ENCODE measurements at places on chromosomes 12 and 14.

GRCh38 chr14:89194376-89194775 is 222.7 kb downstream of the FOXN3 start:
- DNase-seq, result no peak

DNA sequence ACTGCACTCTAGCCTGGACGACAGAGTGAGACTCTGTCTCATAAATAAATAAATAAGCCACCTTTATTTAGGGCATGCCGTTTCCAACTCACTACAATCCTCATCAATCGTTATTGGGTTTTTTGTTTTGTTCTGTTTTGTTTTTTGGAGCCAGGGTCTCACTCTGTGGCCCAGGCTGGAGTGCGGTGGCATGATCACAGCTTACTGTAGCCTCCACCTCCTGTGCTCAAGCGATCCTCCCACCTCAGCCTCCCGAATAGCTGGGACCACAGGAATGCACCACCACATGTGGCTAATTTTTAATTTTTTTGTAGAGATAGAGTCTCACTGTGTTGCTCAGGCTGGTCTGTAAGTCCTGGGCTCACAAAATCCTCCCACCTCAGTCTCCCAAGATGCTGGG is 3.6 kb upstream of the ANAPC5 start:
- no peak for DNase-seq

GRCh38 chr14:69366761-69367160 is 31.3 kb downstream of the ERH start:
- no peak for DNase-seq

- no peak for DNase-seq
Measured at GRCh38 chr14:65753061-65753460, 340.5 kb downstream of the FUT8 start.

DNA sequence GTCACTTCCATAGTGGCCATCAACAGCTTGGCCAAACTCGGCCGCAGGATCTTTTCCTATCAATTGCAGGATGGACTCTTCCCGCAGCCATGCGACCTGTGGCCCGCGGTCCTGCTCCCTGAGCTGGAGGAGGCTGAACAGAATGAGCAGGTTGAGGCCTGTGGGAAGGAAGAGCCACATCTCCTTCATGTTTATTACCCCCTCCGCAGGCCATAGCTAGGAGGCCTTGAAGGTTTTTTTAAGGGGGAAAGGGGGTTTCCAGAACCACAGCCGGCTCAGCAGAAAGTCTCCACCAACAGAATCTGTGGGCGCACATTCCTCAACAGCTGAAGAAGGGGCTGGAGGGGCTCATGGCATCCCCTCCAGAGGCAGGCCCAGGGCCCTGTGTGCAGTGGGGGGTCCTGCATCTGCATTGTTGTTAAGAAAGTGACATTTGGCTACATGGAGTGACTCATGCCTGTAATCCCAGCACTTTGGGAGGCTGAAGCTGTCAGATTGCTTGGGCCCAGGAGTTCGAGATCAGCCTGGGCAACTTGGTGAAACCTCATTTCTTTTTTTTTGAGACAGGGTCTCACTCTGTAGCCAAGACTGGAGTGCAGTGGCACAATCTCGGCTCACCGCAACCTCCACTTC is 25.2 kb upstream of the PPP1R13B start:
- no peak for DNase-seq

DNA sequence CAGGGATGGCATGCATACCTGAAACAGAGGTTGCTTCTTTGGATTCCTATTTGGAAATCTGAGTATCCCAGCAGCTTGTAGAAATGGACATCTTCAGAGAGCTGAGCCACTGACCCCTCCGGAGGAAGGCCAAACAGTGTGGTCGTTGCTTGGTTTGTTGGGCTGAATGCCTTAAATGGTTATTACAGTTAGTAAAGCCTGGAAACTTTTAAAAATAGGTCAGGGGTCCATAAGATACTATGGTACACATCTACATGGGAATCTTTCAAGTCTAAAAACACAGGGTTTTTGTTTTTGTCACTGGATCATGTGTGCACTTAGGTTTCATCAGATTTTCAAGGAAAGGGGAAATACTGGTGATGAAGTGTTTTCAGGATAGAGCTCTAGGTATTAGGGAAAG is 7.7 kb downstream of the DYRK2 start:
- no peak for DNase-seq

DNA sequence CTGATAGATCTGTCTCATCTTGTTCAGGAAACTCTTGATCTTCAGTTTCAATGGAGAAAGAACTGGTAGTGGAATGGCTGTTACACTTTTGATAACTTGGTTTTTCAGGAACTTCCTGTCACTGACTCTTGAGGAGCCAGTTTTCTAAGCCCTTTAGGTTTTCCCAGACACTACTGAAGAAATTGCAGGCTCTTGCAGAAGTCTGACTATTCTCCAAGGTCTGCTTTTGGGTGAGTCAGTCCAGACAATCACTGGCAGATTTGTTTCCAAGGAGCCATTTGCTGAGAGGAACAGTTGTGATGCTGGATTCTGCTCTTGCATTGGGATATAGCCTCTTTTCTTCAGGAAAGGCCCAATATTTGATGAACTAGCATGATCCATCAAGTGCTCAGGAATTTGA is 468.0 kb downstream of the FUT8 start:
- DNase-seq, result no peak

DNA sequence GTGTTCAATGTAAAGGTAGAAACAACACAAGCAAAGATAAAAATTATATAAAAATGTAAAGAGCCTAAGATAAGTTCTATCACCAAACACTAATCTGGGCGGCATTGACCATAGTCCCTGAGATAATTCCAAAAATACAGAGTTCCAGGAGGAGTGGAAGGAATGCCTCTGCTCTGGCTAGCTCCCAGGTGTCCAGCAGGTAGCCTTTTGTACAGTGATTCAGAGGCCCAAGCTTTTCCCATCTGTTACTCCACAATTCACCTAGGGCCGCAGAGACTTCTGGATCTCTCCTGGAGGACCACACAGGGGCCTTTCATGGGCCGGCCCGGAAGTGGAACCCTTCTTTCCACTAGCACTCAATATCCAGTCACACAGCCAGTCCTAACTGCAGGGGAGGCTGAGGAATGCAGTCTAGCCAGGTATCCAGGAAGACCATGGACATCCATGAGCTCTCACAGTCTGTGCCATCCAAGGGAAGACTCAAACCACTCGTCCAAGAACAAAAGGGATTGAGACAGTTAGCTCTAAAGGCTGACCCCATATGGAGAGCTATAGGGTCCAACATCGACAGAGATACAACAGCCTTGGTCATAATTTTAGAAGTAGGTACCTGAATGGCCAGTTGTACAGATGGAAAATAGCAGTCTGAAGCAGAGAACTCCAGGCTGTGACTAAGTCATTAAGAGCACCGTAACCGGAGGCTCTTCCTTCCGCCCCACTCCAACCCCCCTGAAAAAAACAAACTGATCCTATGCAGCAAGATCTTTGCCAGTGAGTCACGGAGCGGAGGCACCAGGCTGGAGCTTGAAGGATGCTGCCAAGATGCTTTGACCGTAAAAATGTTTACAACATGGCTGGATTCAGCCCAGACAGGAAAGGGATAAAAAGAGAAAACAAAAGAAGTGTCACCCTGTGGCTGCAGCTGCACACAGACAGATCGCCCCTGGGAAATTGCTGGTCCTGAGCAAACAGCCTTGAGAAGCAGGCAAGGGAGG is 204.8 kb downstream of the NUAK1 start:
- no peak for DNase-seq

DNA sequence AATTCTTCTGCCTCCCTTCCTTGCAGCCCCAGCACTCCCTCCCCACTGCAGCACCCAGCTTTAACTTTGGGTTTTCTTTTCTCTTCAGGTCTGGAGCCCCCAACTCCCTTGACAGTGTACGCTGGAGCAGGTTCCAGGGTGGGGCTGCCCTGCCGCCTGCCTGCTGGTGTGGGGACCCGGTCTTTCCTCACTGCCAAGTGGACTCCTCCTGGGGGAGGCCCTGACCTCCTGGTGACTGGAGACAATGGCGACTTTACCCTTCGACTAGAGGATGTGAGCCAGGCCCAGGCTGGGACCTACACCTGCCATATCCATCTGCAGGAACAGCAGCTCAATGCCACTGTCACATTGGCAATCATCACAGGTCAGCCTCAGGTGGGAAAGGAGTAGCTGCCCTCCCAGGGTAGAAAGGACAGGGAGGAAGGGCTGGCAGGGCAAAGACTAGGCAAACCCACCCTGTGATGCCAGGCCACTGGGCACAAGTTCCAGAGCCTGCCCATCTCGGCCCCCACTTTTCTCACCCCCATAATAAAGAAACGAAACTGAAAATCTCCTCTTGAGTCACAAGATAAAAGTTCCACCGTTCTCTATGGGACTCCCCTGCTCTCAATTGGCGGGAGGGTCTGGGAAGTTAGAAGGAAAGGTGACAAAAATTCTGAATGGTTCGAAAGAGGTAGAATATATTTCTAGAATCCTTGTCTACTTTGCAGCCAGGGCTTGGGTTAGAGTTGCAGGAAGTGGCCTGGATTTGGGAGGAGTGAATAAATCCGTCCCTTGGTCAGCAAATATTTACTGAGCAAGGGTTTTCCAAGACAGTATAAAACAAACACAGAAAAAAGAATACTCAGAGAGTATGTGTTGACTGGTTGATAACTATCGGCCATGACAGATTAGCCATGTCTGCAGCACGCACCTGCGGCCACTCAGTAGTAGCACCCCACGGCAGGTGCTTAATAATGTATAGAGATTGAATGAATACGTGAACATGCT is 3.2 kb downstream of the LAG3 start:
- no peak for DNase-seq

DNA sequence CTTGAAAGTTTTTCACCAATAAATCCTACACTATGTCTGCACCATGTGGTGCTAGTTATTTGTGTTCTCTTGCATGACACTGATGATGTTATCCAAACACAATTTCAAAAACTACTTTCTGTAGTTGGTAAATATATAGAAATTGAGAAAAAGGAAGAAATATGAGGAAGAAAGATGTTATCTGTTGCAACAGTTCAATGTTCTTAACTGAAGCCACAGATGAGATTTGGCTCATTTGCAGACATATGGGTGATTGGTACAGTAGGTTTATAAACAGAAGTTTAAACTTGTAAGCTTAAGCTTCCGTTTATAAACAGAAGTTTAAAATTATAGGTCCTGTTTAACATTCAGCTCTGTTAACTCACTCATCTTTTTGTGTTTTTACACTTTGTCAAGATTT is at the start of gene CLEC12A:
CLEC12A (plus strand) TSS at position 229 of the 400 bp plus-strand sequence. CDS start 188 bp downstream, outside the sequence.
- no peak for DNase-seq

DNA sequence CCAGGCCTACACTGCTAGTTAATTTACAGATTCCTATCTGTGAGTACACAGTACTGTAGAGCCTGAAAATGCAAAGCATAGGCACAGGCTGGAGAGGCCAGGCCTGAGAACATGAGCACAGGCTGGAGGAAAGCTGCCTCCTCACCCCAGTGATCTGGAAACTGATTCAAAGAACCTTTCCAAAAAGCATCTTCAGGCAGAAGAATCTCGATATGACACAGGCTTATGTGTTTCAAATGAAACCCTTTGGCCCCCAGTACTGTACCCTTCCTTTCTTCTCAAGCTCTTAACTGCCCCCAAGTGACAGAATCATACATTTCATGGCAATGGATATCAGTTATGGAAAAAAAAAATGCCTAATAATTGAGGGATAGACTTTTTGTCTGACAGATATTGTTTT is 122.0 kb downstream of the KCNC2 start:
- DNase-seq, result no peak

DNA sequence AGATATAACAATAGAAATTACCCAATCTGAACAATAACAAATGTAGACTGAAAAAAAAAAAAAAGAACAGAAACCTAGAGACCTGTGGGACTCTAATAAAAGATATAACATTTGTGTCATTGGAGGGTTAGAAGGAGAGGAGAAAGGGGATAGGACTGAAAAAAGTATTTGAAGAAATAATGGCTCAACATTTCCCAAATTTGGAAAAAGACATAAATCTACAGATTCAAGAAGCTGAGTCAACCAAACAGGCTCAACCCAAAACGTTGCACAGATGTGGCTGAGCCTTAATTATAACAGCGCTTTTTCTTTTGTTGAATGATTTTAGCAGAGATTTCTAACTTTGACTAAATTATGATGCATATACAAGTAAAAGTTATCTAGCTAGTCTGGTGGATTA is 131.3 kb downstream of the TMTC3 start:
- DNase-seq, result no peak

Measured in bone marrow (tissue), 2 donors.